ENCODE measurements at places on chromosomes 11 and 22.

- DNase-seq: no peak
Observed at GRCh38 chr11:1389932-1390568, at the start of gene BRSK2. Gene BRSK2, plus strand, starts transcription at chr11:1389934. Its CDS starts 351 bp downstream, at chr11:1390285.

DNA sequence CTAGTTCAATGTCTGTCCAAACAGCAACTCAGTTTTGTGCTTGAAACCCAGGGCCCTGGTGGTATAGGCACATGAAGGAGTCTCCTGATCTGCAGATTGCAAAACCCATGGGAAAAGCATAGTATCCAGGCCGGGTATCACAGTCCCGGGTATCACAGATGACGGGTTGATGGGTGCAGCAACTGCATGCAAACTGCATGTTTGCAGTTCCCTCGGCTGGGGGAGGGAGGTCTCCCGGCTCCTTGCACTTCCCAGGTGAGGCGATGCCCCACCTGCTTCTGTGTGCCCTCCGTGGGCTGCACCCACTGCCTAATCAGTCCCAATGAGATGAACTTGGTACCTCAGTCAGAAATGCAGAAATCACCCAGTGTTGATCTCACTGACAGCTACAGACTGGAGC, 53.9 kb downstream of the KCNQ1 start:
- no peak for DNase-seq

DNA sequence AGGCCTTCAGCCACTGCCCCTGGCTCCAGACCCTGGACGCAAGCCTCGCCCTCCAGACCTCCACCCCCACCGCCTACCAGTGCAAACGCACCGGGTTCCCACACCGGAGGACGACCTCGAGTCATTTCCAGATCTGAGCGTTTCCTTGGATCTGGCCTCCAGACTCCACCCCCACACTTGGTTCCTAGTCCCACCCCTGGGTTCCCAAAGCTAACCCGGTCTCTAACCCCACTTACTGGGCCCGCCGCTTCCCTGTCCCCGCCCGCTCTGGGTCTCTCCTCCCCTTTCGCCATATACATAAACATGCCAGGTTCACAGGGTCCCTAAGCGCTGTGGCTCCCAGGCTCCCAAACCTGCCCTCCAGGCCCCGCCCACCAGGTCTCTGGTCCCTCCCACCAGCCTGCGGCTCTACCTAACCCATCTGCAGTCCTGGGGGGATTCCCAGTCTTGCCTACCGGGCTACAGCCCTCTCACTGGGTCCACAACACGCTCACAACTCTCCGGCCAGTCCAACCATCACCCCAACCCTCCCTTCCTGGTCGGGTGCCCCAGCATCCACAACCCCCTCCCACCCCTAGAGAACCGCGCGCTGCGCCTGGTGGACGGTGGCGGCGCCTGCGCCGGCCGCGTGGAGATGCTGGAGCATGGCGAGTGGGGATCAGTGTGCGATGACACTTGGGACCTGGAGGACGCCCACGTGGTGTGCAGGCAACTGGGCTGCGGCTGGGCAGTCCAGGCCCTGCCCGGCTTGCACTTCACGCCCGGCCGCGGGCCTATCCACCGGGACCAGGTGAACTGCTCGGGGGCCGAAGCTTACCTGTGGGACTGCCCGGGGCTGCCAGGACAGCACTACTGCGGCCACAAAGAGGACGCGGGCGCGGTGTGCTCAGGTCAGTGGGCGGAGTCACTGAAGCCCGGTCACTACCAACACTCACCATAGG, 36.7 kb downstream of the CD6 start:
- no peak for DNase-seq

DNA sequence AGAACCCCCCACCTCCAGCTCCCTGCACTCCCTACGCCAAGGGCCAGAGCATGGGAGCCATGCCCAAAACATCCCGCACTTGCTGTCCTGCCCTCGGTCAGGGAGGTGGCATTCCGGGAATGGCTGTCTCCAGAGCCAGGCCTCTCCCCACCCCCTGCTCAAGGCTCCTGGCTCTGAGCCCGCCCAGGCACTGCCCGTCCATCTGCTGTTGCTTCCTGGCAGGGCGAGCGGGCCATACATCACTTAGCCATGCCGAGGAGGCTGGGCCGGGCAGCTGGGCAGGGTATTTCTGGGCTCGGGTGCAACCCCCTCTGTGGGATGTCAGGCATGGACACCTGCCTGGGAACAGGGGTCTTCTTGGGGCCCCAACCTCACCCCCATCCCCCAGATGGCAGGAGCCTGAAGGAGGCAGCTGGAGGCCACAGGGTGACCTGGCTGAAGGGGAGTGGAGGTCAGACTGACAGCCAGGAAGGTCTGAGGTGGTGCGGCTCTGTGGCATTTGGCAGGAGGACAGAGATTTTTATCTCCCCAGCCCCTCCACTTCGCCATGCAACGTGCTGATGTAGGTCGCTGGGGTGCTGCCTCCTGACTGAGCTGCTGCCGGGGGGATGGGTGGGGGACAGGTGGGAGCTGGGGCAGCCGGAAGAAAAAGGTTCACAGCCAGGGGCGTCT, 8.7 kb upstream of the CABP7 start:
- no peak for DNase-seq

GRCh38 chr11:11107076-11107723, 245.8 kb downstream of the CSNK2A3 start:
- DNase-seq: no peak

DNA sequence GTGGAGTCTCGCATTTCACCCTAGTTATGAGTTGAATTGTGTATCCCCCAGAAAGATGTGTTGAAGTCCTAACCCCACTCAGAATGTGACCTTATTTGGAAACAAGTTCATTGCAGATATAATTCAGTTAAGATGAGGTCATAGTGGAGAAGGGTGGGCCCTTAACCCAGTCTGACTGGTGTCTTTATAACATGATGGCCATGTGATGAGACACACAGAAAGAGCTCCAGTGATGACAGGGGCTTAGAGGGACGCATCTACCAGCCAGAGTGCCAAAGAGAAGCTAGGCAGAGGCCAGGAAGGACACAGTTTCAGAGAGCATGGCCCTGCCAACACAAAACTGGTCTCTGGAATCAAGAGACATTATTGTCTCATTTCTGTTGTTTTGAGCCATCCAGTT, 50.3 kb downstream of the LARGE1 start:
- no peak for DNase-seq

GRCh38 chr11:16977136-16977993, 36.8 kb downstream of the PLEKHA7 start:
- DNase-seq: no peak

DNA sequence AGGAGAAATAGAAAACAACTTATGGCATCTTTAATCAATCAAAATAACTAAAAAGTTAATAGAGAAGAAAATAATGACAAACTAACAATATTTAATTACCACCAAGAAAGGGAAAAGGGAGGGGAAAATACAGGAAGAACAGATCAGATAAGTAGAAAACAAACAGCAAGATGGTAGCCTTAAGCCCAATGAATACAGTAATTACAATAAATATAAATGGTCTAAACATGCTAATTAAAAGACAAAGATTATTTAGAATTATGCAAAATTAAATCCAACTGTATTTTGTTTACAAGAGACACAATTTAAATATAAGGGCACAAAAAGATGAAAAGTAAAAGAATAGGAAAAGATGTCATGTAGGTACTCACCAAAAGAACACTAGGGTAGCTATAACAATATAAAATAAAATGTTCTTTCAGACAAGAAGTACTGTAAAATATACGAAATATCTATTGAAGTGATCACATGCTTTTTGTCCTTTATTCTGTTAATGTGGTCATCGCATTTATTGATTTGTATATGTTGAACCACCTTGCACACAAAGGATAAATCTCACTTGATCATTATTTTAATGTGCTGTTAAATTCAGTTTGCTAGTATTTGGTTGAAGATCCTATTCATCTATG, 14.0 kb downstream of the C11orf65 start:
- DNase-seq: no peak

DNA sequence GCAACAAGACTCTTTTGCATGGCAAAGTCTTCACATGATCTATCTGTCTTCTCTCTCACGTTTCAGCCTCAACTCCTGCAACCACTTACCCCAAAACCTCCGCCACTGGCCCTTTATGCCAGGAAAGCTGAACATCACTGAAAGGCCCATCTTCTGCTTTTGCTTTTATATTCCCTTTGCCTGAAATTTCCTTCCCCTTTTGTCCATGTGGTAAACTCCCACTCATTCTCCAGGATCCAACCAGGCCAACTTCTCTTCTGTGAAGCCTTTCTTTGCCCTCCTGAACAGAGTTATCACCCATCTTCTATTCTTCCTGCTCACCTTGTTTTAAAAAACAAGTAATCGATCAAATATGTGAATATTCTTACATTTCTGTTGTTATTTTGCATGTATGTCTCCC, 117.8 kb downstream of the WNT11 start:
- no peak for DNase-seq

- no peak for DNase-seq
Observed at GRCh38 chr11:120017582-120018150, 120.2 kb downstream of the TRIM29 start.

DNA sequence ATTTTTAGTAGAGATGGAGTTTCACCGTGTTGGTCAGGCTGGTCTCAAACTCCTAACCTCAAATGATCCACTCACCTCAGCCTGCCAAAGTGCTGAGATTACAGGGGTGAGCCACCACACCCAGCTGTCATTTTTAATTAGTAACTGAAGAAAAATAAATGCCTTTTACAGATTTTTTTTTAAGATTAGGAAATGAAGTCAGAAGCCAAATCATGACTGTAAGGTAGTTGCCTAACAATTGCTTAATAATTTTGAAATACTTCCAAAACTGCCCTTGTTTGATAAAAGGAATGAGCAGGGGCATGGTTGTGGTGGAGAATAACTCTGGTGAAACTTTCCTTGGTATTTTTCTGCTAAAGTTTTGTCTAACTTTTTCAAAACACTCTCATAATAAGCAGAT, 98.9 kb upstream of the SLC5A12 start:
- DNase-seq: no peak

DNA sequence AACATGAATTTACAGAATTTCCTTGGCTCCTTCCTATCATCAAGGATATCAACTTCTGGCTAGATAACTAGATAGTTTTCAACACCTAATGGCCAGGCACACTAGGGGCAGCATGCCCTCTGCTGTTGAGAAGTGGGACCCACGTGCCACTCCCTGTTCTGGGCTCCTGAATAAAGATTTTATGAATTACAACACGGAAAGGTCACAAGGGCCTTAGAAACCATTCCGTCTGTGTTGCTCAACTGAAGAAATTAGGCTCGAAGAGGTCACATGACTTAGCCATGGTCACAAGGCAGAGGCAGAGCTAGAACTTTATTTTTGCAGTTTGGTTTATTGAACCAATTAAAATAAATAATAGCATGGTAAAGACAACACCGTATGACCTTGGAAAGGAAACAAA, 36.0 kb downstream of the PRCP start:
- no peak for DNase-seq

- no peak for DNase-seq
Observed at GRCh38 chr22:29144786-29145160, 60.9 kb upstream of the EMID1 start.

DNA sequence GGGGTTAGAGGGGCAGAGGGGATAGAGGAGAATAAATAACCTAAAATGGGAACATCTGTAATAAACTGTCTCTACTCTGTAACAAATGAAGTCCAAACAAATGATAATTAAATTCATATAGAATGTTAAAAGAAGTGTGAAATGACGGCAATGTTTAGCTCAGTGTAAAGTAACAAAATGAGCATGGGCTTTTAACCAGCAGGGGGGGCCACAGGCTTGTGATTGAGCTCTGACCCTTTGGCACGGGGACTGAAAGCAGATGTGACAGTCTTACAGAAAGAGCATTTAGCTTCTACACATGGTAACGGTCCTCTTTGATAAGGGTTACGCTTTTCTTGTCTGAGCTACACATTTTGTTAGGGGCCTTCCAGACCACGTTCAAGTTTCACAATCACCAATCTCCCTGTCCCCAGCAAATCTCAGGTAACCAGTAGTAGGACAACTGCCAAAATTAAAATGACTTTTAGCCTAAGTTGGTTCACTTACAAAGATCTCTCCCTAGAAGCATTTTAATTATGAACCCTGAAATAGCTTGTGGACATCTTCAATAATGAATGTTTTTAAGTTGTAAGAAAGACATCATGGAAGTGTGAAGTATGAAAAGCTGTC, 262.5 kb downstream of the DCDC1 start:
- peak; percentile 28 for DNase-seq

DNA sequence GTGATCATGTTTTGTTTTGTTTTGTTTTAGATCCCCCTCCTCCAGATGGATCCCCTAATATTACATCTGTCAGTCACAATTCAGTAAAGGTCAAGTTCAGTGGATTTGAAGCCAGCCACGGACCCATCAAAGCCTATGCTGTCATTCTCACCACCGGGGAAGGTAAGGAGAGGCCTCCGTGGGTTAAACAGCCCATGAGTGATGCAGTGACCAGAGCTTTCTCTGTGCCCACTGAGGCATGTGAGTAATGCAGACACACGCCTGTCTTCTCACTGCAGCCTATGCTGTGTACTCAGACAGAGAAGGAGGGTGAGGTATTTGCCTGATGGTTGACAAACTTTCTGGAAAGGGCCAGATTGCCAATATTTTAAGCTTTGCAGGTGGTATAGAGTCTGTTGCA, 73.7 kb upstream of the OR4B1 start:
- no peak for DNase-seq

- DNase-seq: no peak
Observed at GRCh38 chr11:46597609-46598219, 3.9 kb upstream of the AMBRA1 start.

- no peak for DNase-seq
Observed at GRCh38 chr11:33899400-33900037, 7.6 kb upstream of the LMO2 start.

DNA sequence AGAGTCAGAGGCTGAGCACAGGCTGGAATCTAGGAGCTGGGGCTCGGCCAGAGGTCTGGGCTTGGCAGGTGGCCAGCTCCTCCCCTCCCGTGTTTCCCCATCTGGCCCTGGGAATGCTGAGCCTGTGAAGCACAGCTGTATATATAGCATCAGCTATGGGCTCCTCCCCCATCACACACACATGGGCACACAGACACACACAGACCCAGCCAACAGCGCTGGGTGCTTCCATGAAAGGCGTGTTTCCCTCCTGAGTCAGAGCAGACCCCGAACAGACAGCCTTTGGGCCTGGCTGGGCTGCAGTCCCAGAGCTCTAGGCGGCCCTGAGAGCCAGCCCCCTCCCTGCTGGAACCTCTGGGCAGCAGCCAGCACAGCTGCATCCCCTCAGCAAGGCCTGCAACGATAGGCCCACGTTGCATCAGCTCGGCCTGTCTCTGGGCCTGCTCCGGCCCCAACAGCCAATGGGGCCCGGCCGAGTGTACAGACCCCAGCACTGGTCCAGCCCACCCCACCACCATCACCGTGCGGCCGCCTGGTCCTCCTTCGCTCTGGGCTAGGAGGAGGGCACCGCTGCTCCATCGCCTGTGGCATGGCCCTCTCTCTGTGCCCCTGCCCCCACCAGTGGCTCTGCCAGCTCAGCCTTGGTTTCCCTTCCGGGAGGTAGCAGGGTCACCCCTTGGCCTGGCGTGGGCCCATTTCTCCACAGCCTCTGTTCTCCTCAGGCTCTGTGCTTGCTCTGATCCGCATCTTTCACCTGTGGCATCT, 7.6 kb upstream of the SERPINH1 start:
- DNase-seq: no peak

- DNase-seq: no peak
Observed at GRCh38 chr11:33089776-33090175, 50.4 kb downstream of the TCP11L1 start.
